GM04503 (cell line): ENCODE measurements at places on chromosomes 4 and X.

DNA sequence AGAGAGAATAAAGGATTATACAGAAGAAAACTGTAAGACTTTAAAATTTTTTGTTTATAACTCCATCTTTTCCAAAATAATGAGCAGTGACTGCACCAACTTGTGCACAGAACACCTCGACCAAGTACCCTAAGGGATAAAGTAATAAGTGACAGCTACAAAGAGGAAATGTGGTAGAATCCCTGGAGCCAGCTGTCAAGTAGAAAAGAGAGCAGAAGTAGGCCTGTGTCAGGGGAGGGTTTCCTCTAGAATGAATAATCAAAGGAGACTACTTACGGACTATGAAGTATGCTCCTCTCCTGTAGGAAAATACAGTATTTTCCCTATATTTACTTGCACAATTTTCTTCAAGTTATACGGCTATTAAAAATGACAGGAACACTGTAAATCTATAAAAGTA is 1.2 kb downstream of the EIF1AX start:
- DNase-seq, result no peak

DNA sequence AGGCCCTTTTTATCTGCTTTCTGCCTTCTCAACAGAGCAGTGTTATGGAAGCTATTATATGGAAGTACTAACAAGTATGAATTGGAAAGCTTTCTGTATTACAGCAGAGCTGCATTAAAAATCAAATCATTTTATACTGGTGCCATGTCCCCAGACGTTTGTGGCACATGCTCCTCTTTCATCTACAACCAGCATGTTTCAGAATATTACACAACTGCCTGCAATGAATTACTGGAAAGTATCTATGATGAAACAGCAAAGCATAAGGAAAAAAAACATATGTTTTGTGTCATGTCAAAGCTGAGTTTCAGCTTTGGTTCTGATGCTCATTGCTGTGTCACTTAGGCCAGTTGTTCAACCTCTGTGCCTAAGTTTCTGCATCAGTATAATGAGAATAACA is 576.8 kb downstream of the GBA3 start:
- DNase-seq, result no peak

GRCh38 chrX:44747969-44748368 is 95.9 kb upstream of the DUSP21 start:
- DNase-seq, result peak; percentile 30

DNA sequence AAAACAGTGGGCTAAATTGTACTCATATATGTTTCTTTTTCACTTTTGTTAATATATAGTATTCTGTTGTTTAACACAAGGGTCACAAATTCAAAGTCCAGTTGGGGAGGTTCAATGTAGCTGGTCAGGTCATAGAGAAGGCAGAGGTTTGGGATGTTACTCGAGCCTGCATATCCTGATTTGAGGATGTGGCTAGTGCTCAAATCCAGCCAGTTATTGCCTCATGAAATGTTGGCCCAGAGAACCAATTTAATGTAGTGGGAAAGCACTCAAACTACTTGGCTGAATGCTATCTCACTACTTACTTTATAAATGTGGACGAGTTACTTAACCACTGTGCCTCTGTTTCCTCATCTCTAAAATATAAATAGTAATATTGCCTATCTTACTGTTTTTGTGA is 12.5 kb downstream of the USO1 start:
- no peak for DNase-seq

DNA sequence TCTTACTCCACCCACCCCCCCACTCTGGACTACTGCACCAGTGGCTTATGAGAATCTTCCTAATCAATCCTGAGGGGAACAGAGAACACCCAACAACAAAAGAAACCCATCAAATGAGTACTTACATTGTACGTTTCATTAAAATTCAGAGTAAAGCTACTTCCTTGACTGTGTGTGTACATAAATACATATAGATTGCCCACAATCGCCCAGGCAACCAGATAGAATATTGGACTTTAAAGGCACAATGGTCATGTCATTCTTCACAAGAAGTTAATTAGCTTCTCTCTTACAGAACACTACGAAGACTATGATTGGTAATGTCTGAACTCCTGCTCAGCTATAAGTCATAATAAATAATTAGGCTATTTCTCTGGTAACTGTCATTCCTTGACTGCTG is 12.2 kb upstream of the ATP11C start:
- DNase-seq, result no peak

DNA sequence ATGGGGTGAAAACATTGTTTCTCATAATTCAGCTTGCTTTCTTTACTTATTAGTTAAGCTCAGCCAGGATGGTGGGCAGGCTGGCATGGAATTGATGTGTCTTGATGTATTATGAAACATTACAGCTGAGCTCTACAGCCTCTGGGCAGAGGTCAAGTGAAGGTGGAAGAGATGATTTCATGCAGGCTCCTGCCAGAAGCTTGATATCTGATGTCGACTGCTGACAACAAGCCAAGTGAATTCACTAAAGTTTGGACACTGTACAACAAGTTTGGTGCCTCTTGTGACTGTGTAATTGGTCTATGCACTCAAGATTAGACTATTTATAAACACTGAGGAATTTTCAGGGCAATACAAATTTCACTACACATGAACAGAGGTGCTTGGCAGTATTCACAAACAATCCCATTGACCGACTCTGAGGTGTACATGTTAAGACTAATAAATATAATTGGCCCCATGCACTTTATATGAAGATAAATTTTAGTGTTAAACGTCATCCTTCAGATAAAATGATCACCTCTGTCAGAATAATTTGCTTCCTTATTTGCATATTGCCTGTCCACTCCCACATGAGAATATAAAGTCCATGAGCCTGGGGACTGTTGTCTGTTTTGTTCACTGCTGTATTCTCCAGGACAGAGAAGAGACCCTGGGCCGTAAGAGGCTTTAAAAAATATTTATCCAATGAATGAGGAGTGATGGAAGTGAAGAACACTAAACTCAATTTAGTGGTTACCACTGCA is 612.2 kb downstream of the IQCM start:
- peak; percentile 60 for DNase-seq

DNA sequence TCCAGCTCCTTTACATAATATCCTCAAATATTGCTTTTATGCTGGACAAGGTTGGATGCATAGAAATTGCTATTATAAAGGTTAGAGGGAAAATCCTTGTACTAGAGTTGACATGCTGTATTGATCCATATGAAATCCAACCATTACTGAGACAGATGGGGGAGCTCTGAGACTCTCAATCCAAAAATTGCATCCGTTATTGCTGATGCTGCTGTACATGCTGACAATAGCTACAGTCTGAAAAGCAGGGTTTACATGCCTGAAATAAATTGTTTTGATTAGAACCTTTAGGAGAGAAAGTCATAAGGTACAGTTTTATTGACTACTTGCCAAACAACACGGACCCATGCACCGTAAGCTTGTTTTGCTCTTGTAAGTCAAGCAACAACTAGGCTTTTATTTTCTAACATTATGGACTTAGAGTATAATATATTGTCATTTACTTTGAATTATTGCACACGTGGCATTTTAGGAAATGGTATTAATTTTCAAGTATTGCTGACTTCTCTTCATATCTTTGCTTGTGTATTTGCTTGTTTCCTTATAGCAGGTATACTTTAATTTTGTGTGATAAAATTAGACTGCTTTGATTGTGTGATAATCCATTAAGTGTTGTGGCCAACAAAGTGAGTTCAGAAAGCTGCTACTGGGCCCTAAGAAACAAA is 1365.2 kb downstream of the STIM2 start:
- DNase-seq, result no peak

GRCh38 chrX:153717445-153717844 is 6.7 kb downstream of the BCAP31 start:
- DNase-seq, result no peak

- peak; percentile 11 for DNase-seq
Observed at GRCh38 chr4:152193059-152193458, 342.8 kb downstream of the FBXW7 start.

DNA sequence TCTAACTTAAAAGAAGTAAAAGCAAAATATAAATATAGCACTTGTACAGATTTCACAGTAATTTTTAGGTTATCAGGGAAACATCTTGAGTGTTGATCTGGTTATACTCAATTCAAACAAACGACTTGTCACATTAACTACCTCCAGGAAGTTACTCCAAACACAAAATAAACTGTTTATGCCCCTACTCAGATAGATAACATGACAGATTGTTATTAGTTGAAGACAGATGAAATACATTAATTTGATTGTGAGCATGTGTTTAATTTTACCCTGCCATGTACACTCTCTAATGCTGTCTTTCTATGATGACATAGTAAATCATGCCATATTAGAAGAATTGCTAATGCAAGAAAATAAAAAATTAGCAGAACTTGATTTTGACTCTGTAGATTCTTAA is 88.0 kb downstream of the RAB28 start:
- DNase-seq, result no peak

DNA sequence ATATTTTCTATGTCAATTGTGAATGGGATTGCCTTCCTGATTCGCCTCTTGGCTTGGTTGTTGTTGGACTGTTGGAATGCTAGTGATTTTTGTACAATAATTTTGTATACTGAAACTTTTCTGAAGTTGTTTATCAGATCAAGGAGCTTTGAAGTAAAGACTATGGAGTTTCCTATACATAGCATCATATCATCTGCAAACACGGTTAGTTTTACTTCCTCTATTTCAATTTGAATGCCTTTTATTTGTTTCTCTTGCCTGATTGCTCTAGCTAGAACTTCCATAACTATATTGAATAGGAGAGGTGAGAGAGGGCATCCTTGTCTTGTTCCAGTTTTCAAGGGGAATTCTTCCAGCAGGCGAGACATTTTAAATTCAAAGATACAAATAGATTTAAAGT is 226.5 kb downstream of the FBXO8 start:
- no peak for DNase-seq

DNA sequence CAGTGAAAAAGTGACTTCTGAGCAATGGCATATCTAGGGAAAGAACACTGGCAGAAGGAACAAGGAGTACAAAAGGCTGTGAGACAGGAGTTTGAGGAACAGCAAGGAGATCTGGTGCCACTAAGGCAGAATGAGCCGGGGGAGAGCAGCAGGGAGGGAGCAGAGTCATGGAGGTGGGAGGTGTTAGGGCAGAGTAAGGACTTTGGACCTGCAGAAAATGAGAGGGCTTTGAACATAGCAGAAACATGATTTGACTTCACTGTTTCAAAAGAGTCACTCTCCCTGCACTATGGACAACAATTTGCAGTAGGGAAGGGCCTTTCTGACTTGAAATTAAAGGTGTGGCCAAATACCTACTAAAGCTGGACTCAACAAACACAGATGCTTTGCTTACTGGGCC is 356.2 kb downstream of the ADGRL3 start:
- DNase-seq, result no peak

DNA sequence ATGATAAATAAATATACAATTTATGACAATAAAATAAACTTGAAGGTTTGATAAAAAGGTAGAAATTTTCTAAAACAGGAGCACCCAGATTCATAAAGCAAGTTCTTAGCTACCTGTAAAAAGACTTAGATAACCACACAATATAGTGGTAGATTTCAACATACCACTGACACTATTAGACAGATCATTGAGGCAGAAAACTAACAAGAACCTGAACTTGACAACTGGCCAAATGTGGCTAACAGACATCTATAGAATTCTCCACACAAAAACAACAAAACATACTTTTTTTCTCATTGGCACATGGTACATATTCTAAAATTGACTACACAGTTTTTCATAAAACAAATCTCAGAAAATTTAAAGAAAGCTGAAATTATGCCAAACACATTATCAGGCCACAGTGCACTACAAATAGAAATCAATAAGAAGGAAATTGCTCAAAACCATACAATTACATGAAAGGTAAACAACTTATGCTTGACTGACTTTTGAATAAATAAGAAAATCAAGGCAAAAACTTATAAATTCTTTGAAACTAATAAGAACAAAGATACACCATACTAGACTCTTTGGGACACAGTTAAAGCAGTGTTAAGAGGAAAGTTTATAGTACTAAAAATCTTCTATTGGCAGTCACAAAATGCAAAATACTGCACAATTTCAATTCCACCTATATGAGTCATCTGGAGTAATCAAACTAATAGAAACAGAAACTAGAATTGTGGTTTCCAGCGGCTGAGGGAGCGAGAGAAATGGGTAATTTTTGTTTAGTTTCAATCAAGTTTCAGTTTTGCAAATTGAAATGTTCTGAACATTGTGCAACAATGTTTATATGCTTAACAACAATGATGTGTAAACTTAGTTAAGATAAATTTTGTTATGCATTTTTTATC is 925.6 kb downstream of the SH3BGRL start:
- no peak for DNase-seq

- DNase-seq, result no peak
Observed at GRCh38 chrX:72146527-72146926, 14.8 kb upstream of the RTL5 start.

- DNase-seq, result no peak
Observed at GRCh38 chrX:104281564-104281963, 26.8 kb upstream of the ESX1 start.

DNA sequence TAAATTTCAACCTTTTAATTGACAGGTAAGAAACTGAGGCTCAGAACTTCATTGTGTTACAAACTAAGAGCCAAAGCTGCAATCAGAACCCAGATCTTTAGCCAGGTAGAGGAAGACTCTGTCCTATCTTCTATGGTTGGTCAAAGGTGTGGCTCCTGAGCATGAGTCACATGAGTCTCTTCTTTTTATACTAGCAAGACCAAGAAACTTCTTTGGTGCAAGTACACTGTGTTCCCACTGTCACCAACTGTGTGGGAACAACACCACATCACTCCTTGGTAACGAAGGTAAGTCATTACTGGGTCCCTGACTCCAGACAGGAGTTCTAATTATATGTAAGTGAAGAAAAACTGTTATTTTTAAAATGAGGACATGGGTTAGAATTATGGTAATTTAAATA is 290.1 kb downstream of the INPP4B start:
- no peak for DNase-seq

DNA sequence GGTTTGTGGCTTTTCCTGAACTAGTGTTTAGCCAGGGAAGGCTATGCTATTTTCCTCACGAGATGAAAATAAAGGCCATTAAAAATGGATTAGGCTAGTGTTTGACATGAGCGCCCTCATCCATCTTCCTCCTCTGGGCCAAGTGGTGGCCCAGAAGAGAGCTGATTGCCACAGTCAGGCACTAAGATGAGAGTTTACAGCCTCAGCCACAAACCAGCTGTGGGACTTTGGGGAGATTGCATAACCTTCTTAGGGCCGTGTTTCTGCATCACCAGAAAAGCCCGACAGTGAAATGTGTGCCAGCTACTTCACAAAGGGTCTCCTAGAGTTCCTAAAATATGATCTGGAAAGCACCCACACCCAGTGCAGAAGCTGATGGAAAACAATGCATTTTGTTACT is 42.3 kb upstream of the LNX1 start:
- peak; percentile 46 for DNase-seq

GRCh38 chr4:122797405-122798094 is 29.1 kb upstream of the FGF2 start:
- DNase-seq, result no peak

DNA sequence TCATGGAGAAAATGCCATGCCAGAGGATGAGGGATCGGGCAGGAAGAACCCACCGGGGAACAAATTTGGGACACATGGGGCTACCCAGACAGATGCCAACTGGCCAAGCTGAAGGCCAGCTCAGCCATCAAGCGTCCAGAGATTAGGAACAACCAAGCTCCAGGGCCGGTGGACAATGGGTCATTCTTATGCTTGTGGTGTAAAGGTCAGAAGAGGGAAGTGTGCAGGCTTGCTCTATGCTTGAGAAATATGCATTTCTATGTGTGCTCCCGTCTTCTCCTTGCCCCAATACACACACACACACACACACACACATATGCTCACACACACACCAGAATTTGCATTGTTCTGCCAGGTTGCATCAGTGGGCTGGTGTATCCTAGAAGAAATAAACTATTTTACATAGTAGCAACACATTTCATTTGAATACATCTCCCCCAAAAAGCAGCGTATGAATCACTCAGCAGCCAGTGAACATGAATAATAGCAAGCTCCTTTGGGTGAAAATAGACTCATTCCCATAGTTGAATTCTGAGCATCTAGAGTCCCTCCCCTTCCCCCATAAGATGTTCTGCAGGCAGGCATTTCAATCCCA is 201.9 kb upstream of the PPARGC1A start:
- DNase-seq, result no peak
